Kidney (tissue), 22 donors: ENCODE measurements at places on chromosomes 2 and 18. TPM values are rescaled to one million over a fixed set of nuclear protein-coding genes. Genes with fewer than 3 reads are reported as not detected.

SCN7A gene
- total RNA-seq = 3.6 TPM

FBXO15 gene
- total RNA-seq = 3.5 TPM

DNA sequence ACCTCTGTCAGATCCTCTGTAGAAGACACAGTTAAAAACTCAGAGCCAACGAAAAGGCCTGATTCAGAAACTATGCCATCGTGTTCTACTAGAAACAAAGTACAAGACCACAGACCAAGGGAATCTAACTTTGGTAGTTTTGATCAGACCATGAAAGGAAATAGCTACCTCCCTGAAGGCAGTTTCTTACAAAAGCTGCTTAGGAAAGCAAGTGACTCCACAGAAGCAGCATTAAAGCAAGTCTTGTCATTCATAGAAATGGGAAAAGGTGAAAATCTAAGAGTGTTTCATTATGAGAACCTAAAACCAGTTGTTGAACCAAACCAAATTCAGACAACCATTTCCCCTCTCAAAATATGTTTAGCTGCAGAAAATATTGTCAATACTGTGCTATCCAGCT is 58.2 kb downstream of the FSIP2 start:
- H3K4me3 ChIP-seq = no peak overlapping the region
- no peak for DNase-seq
- H3K27ac ChIP-seq = no peak overlapping the region

DNA sequence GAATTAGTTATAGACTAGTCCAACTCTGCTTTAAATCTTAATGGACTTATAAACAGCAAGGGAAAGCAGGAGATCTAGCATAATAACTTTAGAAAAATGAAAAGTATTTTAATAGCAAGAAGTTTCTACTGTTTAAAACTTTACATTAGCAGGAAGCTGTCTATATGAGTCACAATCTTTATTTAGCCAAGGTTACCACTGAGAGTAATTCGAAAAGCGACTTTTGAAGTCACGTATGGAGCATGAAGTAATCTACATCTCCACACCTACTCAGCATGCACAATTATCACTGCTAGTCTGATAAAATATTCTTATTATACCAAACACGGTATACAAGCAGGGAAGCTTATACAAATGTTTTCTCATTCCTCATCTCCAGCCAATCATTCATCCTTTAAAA is 515.4 kb upstream of the SOX11 start:
- H3K36me3 ChIP-seq = no peaks in the 10 kb centered on the region
- H3K27me3 ChIP-seq = no peaks in the 10 kb centered on the region
- DNase-seq = no peak
- no peak overlapping the region for H3K4me3 ChIP-seq
